ENCODE measurements at places on chromosomes 2 and 18. TPM values are rescaled to one million over a fixed set of nuclear protein-coding genes. Genes with fewer than 3 reads are reported as not detected.

DNA sequence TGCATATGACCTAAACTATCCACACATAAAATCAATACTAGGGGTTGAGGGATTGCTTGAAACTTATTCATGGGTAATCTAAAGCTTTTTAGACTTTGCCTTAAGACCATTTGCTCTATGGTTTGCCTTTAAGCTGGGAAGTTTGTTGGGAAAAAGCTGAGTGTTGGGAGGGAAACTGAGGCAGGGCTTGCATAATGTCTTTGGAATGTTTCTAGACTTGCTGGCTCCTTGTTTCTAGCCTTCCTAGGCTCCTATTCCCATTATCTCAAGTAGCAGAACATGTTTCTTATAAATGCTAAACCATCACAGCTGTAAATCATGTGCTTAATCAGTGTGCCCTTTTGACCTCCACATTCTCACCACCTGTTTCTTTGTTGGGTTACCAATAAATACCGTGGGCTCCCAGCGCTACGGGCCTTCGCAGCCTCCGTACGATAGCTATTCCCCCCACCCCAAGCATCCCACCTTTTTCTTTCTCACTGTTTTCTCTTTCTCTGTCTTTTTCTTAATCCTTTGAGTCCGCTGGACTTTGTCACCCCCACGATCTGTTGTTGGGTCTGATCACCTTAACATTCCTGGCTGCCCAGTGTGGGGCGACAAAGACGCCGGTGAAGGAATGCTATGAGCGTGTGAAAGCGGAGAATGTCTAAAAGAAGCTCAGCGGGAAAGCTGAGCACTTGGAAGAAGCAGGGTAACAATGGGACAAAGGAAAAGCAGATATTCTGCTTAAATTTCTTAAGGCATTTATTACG lies 49.4 kb upstream of the CWC22 start:
- no peak for DNase-seq

DNA sequence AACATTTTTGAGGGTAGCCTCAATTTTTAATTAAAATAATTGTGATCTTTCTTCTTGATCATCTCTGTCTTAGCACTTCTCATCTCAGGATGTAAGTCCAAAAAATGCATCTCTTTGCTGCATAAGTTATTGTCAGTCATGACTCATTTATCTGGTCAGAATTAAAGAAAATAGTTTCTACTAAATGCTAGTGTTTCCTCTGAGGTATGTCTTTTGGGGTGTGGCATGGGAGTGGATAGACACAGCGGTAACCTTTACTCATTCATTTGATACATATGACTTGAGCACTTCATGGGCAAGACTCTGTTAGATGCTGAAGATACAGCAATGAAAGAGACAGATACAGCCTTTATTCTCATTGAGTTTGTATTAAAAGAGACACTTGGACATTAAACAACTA lies 284.7 kb downstream of the IRS1 start:
- DNase-seq = no peak

Gene ZFAND2B
- total RNA-seq = 35.9 TPM

Gene ERMN
- 2.1 TPM for total RNA-seq

Gene TBR1
- total RNA-seq = not detected

Gene TYW5
- 7.7 TPM for total RNA-seq

Measured in OCI-LY7 (cell line).